Renal cortical epithelial cell (primary cell): ENCODE measurements at places on chromosomes 5 and 9. TPM values are rescaled to one million over a fixed set of nuclear protein-coding genes. Genes with fewer than 3 reads are reported as not detected.

GRCh38 chr5:178435321-178436238, 154.6 kb downstream of the COL23A1 start:
- no peak for DNase-seq

- no peak for DNase-seq
Measured at GRCh38 chr5:132493821-132494220, 3.2 kb upstream of the IRF1 start.

DNA sequence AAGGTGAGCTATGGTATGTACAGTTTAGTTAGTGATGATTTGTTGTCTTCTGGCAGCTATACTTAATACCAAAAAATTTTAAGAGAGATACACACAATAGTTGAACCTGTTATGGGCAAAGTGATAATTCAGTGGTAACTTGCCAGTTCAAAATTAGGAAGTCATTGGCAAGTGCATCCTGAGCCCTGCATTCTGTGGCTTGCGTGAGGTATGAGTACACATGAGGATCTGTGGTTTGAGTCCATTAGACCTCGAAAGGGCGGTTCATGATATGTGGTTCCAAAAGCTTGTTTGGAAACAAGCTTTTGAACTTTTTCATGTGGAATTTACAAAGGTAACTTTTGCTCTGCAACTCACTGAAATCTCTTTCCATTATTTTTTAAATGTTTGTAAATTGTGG, 47.0 kb downstream of the GPR21 start:
- no peak for DNase-seq

DNA sequence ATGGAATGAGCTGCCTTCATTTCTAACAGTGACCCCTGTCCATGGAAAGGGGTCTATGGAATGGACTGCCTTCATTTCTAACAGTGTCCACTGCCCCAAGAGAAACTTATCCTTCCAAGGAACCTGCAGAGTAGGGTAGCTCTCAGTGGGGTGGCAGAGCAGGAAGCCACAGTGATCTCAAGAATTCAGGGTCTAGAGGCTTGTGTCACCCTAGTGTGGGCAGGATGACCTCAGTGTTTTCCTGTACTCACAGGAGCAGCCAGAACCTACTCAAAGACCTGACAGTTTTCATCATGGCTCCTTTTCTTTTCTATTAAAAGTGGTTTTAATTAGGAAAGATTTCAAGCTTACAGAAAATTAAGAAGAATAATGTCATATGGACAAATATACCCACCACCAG, 27.5 kb downstream of the SEC61B start:
- DNase-seq: peak; percentile 64

DNA sequence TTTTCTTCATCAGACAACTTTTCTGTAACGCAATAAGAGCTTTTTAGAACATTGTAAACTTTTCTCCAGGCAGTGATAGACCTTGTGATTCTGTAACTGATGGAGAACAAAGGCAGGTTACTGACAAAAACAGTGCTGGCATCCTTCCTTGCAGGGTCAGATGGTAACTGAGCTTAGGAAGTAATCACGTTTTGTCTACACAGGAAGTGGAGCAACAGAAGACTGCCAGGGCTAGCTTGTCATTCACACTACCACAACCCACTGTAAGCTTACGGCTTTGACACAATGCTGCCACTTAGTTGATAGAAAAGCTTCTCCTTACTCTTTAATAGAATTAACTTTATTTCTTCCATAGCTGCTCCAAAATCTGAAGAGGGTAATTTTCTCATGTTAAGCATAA, 46.8 kb downstream of the FBN2 start:
- DNase-seq: no peak

DNA sequence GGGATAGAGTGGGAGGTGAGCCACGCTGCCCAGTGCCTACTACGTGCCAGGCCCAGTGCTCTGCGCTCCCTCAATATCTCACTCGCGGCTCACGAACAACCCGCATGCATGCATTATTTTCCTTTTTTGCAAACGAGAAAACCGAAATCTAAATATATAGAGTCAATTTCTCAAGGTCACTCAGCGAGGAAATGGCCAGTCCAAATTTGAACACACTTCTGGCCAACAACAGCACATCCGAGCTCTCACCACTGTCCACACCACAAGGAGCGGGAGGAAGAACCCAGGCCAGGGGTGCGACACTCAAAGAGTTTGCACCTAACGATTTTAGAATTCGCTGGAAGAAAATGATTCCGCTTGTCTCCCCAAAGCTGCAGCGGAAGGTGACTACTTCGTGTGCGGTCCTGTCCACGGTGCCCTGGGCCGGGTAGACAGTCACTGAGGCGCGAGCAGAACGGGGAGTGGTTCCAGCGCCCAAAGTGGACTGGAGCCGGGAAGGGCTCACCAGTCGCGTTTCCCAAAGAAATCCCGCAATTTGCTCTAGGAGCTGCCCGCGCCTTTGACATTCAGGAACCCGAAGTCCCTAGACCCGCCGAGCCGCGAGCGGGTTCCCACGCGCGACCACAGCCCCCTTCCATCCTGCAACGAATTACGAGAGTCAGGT, 1.1 kb upstream of the TLX3 start:
- no peak for DNase-seq

DNA sequence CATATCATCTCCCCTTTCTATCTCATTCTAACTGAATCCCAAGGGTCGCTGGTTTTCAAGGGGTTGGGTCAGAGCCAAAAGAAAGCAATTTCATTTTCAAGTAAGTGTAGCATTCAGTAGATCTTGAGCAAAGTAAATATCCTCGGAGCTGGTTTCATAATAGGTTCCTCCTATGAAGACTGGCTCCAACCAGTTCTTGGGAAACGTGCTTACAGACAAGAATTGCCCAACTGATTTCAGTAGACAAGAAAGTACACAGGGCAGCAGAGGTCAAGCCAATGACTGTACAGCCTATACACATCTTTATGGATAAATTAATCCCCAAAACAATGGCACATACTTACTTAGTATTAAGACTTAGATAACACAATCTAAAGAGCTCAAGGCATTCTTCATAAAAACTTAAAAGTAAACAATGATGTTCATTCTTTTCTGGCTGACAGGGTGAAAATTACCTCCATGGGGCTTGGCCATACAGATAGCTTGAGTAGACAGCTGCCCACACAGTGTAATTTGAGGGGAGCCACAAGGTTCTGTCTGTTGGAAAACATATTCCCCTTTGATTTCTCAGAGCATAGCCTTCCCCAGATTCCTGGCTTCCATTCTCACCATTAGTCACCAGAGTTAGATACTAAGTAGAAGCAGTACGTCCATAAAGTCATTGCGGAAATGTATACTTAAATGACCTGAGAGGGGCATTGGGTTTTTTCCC, 163.9 kb downstream of the ARRDC3 start:
- peak; percentile 95 for DNase-seq

DNA sequence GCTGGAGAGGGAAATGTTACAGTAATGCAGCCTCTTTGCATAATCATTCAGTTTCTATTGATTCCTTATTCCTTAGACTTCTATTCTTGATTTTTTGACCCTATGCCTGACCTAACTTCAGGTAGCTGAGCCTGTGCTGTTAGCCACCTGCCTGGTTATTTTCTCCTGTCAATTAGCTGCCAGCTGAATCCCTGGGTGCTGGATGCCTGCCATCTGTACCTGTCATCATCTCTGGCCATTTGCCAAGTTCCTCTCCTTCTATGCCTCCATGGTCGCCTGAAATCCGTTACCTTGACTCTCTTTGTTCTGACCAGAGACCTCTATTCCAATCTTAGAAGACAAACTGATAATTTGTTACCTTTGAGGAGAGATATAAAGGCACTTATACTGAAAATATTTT, 178.3 kb downstream of the CAVIN4 start:
- DNase-seq: no peak

DNA sequence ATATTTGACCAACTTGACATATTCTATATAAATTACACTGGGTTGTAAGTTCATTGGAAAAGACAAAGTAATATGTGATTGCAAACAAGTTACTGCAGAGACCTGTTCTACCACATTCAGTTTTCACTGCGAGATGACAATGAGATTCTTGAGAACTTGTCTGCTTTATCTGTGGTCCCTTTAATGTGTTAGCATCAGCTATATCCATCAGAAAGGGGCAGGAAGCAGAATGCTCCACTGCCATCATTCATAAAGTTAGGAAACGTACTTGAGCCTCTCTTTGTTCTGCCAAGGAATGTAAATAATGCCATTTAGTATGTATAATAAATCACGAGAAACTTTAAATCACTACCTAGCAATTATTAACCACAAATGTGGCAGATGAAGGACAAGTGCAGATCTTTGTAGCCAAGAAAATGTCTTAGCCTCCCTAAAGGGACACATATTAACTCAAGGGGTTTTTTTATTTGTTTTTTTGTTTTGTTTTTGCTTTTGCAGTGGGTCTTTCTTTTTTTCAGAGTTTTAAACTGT, 59.4 kb downstream of the GIN1 start:
- DNase-seq: peak; percentile 38

- DNase-seq: no peak
Measured at GRCh38 chr5:90632791-90633190, 74.2 kb downstream of the ADGRV1 start.

- no peak for DNase-seq
Measured at GRCh38 chr5:66906021-66906420, 290.6 kb downstream of the CD180 start.

IFNB1 gene
- total RNA-seq: not detected in 2 replicates

KIF3A gene
- 7.6 and 21.5 TPM in 2 replicates for total RNA-seq

FABP6 gene
- total RNA-seq: not detected in 2 replicates

FNBP1 gene
- total RNA-seq: 20.8 and 39.5 TPM in 2 replicates

PCDHA9 gene
- total RNA-seq: 0.99 TPM in 1 of 2 replicates, not detected in the other

KIAA0825 gene
- total RNA-seq: 3.3 and 10.8 TPM in 2 replicates

WDR38 gene
- not detected in 2 replicates for total RNA-seq

PTPDC1 gene
- total RNA-seq: 5.6 and 12.5 TPM in 2 replicates
